ENCODE measurements at places on chromosomes 13 and 19. TPM values are rescaled to one million over a fixed set of nuclear protein-coding genes. Genes with fewer than 3 reads are reported as not detected.

GRCh38 chr19:1067341-1067957, 482 bp downstream of the ARHGAP45 start:
- no peak for DNase-seq

DNA sequence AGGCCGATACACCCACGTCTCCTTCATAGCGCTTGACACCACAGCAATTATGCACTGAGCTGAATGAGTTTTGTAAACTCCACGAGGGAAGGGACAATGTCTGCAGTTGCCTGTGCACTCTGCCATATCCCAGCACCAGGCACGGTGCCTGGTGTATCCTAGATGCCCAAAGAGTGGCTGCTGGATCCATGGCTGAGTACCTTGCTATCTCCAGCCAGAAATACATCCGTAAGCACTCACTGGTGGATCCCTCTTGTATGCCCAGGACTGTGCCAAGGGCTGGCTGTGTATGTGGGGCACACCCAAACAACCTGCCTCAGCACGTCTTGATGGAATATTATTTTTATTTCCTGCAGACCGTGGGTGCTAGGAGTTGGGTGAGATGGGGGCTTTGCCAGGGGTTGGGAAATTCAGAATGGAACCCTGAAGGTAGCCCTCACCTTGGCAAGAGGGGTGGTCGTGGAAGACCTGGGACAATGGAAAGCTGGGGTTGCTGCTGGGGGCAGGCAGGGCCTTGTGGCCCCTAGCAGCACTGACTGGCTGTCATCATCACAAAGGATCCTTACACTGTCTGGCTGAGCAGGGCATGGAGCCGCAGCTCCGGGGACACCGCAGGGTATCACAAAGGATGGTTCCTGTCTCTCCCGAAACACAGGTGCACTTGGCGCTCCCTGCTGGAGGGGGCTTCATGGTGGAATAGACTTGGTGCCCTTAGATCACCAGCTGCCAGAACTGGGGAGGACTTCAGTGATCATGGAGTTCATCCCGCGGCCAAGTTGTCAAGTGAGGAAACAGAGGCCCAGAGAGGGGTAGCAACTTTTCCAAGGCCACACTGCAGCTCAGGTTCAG, 131.3 kb downstream of the URI1 start:
- DNase-seq: no peak

DNA sequence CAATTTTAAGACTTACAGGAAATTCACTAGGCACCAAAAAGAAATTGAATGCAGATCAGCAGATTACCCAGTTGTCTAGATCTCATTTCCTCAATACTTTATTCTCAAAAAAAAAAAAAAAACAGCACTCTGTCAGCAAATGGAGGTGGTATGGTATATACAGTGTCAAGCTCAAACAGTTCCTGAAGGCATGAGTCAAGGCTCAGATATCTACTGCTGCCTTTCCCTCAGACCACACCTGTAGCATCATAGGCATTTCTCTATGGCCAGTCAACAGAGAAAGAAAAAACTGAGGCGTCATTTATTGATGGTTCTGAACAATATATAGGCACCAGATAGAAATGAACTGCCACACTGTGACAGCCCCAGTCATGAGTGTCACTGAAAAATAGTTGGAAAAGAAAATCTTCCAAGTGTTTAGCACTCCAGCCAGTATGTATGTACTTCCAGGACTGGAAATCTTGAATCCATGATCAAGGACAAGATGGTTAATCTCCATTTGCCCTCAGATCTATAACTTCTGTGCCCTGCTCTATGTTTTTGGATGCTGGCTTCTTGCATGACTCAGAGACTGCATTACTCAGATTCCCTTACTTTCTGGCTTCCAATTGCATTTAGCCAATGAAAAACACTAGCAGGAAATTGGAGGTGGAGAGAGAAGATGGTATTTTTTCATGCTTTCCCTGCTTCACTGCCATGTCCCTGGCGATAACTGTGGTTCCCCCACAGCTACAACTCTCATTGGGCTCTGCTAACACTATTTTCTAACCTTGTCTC, 8.4 kb upstream of the COG3 start:
- DNase-seq: no peak

GRCh38 chr13:38381890-38382289, 32.2 kb downstream of the UFM1 start:
- DNase-seq: peak; percentile 65

DNA sequence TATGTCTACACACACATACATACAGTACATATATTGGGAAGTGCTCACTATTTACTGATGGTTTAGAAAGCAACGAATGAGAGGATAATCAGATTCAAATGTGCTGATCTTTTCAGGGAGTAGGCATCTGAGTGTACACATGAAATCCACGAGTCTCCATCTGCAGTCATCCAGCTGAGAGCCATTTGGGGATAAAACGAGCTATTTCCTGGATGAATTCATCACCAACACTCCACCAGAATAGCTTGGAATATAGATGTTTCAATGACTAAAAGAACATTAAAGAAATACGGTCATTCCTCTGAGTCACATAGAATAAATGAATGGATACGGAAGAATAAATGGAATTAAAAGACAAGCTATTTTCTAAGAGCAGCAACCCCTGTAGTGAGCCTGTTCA, 721.6 kb upstream of the ARGLU1 start:
- DNase-seq: no peak

GRCh38 chr13:75458696-75459422, 23.1 kb downstream of the TBC1D4 start:
- DNase-seq: peak; percentile 81

Gene NCLN
- total RNA-seq: 72.6 TPM

Data from renal cortical epithelial cell (primary cell).